ENCODE measurements at places on chromosomes 2 and 18.

GRCh38 chr18:58362829-58363271 is 266.0 kb downstream of the ALPK2 start:
- DNase-seq, result no peak

- no peak for DNase-seq
These were observed 161.4 kb downstream of the RPIA start for GRCh38 chr2:88852753-88853402.

DNA sequence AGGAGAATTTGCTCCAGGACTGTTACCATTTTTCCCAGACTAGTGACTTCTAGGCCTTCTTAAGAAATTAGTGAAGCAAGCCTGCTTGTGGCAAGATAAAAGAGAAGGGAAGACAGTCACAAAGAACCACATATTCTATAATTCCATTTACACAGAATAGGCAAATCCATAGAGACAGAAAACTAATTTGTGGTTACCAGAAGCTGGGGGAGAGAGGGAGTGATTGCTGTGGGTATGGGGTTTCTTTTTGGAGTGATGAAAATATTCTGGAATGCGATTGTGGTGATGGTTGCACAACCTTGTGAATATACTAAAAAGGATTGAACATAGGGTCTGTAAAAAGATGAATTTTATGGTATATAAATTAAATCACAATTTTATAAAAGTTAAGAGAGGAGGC is 37.5 kb upstream of the SIX2 start:
- no peak for DNase-seq

DNA sequence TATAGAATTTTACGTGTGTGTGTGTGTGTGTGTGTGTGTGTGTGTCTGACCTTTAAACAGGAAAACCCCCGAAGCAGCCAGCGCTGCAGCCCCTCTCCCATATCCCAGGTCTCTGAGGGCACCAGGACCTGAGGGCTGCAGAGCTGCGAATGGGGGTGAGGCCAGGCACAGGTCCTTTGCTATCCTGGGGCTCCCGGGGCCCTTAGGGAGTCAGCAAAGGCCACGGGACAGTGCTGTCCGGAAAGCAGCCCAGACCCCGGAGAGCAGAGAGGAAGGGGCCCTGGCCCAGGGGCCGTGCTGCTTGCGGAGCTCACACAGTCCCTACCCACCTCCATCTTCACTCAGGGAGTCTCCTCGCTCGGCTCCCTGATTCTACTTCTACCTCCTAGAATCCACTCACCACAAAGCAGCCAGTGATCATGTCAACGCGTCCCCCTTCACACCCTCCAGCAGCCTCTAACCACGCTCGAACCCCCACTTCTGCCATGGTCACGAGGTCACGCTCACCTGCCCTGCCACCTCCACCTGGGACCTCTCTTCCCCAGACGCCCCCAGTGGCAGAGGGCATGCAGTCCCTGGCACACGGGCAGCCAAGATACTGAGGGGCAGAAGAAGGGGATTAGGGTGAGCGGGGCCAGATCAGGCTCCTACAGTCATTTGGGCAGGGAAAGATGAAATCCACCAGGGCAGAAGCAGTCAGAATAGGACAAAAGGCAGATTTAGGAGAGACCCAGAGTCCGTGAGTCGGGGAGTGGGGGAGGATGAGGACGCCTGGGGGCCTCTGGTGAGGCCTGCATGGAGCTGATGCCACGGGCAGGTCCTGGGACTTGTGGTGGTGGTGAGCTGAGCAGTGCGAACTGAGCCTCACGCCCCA is 86.7 kb downstream of the USP40 start:
- no peak for DNase-seq

- DNase-seq, result no peak
These were observed 1.4 kb downstream of the CEP76 start for GRCh38 chr18:12701161-12701560.

- no peak for DNase-seq
These were observed 184.2 kb upstream of the KLHL29 start for GRCh38 chr2:23200787-23201114.

- no peak for DNase-seq
These were observed 496.8 kb upstream of the ZEB2 start for GRCh38 chr2:145016711-145017110.

GRCh38 chr2:117714745-117715417 is 99.6 kb upstream of the DDX18 start:
- DNase-seq, result no peak

- DNase-seq, result no peak
These were observed 9.9 kb downstream of the FHL2 start for GRCh38 chr2:105388971-105389381.

GRCh38 chr18:79864006-79864725 is 66.4 kb downstream of the KCNG2 start:
- no peak for DNase-seq

- no peak for DNase-seq
These were observed 120.7 kb upstream of the FHL2 start for GRCh38 chr2:105519516-105519915.

GRCh38 chr2:100285691-100286090 is 36.6 kb downstream of the LONRF2 start:
- DNase-seq, result no peak

- no peak for DNase-seq
These were observed 44.9 kb upstream of the MSTN start for GRCh38 chr2:190107409-190107808.

DNA sequence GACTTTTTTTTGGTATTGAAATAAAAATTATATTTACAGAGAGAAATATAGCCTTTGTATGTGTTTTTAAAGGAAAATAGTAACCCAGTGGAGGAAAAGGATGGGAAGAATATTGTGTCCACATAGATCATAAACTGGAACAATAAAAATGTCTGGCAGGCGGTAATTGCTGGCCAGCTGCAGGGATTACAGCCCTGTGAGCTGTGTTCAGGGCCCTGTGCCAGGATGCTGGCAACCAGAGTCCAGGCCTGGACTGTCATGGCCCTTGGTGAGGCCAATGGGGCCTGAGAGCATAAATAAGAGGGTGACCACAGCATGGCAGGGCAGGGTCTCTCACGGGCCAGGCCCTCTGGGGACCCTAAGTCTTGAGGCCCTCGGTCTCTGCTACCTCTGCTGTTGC is 171.2 kb downstream of the ACOXL start:
- no peak for DNase-seq

DNA sequence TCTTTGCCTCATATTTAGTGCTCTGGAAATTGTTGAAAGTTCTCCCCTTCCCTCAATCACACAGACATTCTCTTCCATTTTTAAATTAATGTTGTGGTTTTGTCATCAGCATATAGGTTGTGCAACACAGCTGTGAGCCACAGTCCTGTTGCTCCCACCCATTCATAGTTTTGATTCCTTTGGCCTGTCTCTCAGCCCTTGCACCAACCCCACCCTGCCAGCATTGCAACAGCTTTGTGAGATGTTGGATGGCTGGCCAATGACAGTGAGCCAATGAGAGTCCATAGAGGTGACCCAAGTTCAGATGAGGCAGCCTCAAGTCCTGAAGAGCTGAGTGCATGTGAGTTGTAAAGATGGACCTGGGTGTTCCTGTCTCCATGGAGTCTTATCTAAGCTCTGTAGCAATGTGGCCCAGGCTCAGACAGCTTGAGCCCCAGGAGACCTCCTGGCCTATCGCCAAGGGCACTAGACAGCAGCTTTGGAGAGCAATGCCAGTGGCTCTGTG is 775.5 kb downstream of the RNF144A start:
- no peak for DNase-seq

DNA sequence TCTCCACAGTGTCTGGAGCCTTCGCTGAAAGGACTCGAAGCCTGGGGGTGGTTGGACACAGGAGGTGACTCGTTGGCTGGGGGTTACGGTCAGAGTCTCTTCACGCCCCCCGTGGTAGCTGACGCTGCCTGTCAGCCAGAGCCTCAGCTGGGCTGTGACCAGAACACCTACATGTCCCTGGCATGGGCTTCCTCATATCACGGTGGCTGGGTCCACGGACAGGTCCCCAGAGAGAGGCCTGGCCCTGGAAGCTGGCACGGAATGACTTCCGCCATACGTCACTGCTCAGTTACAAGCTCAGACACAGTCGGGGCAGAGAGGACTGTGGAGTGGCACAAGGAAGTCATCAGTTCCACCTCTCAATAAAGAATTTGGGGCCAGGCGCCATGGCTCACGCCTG is 28.5 kb downstream of the ITGB1BP1 start:
- no peak for DNase-seq

DNA sequence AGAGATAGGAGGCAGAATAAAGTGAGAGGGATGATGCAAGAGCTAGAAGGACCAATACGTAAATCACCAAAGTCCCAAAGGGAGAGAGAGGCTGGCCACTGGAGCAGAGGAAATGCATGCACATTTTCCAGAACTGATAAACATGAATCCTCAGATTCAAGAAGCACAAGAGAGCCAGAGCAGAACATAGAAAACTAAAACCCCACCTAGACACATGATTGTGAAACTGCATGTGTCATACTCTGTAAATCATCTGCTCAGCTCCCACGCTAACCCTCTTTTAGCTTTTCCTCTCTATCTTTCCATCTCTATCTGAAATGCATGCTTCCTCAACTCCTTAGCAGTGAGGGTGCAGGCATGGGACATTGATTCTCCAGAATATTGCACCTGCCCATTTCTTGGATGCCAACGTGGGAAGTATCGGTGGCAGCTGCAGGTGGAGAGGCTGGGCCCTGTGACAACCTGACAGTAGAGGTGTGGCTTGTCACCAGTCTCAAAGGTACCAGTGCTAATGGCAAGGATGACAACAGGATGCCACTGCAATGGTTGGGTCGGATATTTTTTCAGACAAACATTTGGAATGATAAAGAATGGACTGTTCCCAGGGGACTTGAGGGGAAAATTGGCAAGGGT is 89.3 kb upstream of the OTOS start:
- no peak for DNase-seq

GRCh38 chr2:5544205-5544786 is 147.9 kb upstream of the SOX11 start:
- DNase-seq, result no peak

DNA sequence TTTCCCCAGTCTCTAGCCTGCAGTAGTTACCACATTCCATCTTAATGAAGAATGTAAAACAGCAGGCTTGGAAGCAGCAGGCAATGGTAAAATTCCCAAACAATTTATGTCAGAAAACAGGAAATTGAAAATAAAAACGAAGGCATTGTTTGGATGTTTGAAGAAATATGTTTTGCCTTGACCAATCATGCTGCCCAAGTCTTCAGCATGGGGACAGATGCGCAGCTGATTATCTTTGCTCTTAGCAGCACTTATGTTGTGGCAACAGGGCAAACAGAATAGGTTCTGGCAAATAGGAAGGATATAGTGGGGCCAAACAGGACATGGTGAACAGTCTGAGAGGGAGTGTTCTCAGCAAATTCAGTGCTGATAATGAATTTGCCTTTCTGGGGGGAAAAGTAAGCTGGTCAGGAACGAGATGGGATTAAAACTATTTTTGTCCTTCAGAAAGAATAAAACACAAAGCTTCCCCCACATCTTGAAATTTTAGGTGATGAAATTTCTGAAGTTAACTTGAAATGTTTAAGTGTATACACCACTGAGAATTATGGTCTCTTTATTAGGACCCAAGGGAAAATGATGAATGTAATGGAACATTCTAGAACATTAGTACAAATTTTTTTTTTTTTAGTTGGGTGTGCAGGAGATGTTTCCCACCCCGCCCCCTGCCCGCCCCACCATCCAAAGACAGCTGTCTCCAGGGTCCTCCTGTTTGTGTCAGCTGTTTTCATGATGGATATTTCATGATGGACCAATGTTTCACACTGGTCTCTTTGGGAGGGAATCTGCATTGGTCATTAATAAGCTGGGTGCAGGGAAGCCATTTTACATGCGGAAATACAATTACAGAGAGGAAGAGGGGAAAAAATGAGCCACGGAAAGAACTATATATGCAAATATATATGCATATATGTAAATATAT is 239.5 kb upstream of the REV1 start:
- no peak for DNase-seq

- DNase-seq, result no peak
These were observed 1077.3 kb upstream of the TMEFF2 start for GRCh38 chr2:193272011-193272410.

DNA sequence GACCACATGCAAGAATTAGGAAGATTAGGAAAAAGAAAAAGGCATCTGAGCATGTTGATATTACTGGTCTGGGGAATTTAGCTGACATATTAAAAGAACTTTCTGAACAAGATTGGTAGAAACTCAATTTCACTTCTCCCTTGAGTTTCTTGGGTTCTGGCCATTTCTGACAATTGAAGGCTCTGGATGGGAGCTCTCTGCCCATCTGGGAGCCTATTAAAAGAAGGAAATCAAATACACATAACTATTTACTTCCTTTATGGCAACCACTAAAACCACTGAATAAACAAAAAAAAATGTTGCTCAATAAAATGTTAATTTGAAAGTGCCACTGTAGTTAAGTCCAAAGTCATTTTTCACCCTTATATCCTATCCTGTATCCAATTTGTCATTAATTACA is 216.8 kb upstream of the HNMT start:
- no peak for DNase-seq

DNA sequence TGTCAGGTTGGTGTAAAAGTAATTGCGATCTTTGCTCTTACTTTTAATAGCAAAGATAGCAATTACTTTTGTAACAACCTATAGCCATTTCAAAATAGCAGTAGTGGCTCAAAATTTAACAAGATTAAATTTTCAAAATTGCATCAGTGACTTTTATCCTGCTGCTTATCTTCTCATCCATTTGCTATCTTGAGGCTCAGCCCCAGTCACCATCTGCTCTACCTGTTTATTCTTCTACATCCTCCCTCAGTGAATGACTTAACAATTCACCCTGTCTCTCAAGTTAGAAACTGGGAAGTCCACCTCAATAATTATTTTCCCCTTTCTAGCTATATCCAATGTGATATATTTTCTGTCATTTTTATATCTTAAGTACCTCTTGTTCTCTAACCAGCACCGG is 148.6 kb upstream of the ZNF804A start:
- DNase-seq, result no peak

DNA sequence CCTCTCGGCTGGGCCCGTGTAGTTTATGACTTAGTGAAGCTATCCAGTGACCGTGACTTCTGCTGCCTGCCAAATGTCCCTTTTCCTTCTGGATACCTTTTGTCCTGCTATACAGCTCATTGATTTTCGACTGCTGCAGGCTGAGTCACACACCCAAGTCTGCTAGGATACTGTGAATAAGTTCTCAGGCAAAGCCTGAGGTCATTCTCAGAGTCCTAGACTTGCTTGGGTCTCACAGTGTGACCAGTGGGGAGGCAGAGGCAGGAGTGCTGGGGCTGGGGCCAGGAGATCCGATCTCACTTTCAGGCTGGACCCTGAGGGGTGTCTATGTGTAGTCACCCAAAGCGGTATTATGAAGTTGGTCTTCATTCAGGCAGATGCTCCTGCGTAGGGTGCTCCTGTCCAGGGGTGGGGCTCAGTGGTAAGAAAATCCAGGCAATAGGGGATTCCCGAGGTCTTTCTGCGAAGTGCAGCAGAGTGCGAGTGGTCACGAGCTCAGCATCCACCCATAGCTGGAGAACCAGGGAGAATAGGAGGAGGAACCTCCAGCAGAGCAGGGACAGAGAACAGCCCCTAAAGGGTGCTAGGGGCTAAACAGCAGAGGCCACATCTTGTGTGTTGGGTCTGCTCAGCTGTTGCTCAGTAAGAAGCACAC is 268.6 kb upstream of the NCKAP5 start:
- DNase-seq, result no peak

DNA sequence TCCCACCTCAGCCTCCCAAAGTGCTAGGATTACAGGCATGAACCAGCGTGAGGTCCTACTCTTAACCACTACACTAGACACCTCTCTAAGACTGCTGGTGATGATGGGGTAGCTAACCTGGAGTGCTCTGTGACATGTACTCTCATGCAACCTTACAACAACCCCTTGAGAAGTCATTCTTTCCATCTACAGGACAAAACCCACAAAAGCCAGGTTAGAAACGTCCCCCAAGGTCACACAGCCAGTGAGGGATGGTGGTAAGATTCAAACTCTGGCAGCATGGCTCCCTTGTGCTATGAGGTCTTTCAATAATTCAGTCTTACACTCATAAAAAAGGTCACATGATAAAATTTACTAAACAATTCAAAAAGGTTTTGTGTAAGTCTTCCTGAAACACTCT is 94.8 kb upstream of the SERTAD2 start:
- no peak for DNase-seq
